ENCODE measurements at places on chromosomes 6 and 20. TPM values are rescaled to one million over a fixed set of nuclear protein-coding genes. Genes with fewer than 3 reads are reported as not detected.

DNA sequence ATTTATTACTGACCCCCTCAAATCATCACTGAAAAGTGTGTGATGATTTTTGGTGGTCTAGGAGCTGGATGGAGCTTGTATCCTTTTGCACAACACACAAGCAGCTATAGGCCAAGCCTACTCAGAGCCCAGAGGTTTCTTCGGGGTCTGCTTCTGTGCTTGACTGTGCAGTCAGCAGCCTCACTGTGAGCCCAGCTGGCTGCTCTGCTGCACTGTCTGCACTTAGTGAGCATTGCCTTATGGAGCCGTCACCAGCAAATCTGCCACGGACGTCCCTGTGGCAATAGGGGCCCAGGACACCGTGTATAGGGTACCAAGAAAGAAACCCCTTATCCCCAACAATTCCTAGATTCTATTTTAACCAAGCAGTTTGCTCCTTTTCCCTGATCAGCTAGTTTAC lies 38.6 kb upstream of the GMPR start:
- DNase-seq, result no peak
- no peaks in the 10 kb centered on the region for H3K36me3 ChIP-seq
- H3K27ac ChIP-seq, result no peak overlapping the region
- H3K4me1 ChIP-seq, result peaks cover 9% of the 10 kb centered on the region
- no peak overlapping the region for H3K4me3 ChIP-seq

DNA sequence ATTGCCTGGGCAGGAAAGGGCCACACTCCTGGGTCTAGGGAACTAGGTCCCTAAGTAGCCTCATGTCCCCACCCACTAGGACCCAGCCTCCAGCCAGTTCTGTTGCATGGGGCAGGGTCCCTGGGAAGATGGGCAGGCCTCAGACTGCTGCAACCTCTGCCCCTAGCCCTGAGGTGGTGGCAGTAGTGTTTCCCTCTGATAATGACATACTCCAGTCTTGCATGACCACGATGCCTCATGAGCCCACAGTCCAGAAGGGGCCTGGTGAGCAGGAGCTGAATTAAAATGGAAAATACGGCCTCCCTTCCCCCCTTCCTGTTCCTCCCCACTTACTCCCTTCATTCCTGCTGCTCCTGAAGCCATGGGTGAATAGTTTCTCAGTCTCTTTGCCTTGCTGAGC lies 36.0 kb upstream of the SCRT2 start:
- H3K27me3 ChIP-seq, result no peaks in the 10 kb centered on the region
- DNase-seq, result no peak
- H3K4me3 ChIP-seq, result no peak overlapping the region
- no peak overlapping the region for H3K27ac ChIP-seq
- no peaks in the 10 kb centered on the region for H3K4me1 ChIP-seq

DNA sequence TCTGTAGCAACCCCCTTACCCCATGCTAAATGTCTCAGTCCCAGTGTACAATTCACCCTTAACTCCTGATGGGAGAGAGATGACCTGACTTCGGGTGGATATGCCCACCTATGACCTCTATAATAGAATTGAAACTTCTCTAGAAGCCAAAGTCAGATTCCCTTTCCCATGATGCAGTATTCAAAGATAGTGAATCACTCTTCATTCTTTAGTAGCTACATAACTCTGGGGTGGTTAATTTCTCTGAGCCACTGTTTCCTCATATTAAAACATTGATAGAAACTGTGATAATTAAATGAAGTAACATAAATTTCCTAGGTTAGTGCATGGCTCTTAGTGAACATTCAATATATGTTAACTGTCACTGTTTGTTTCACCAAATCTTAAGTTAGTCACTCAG lies 500.4 kb downstream of the COL12A1 start:
- H3K27me3 ChIP-seq, result no peaks in the 10 kb centered on the region
- H3K27ac ChIP-seq, result no peak overlapping the region
- H3K4me3 ChIP-seq, result no peak overlapping the region

- peaks cover 8% of the 10 kb centered on the region for H3K4me1 ChIP-seq
- H3K4me3 ChIP-seq, result no peak overlapping the region
- 0 out of 2 replicates have a peak, but pooled peaks cover 3% of the 10 kb centered on the region for H3K27me3 ChIP-seq
- no peak for DNase-seq
- H3K36me3 ChIP-seq, result no peaks in the 10 kb centered on the region
These were observed 75.2 kb downstream of the MAP3K5 start for GRCh38 chr6:136716917-136717715.

DNA sequence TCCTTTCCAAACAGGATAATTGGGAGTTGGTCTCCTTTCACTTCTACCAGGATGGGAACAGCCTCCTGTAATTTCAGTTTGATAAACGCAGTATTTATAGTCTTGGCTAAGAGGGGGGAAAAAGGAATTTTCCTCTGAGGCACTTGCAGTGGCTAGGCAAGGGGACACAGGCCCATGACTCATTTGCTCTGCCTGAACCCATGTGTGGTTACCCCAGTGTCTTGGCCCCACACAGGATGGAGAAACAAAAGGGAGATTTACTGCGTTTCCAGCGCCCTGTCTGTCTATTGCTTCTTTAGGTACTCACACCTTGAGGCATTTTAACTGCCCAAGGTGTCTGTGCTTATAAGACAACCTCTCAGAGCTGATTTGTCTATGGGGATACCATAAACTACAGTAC lies 74.8 kb upstream of the NEDD9 start:
- no peak overlapping the region for H3K4me3 ChIP-seq
- H3K36me3 ChIP-seq, result no peaks in the 10 kb centered on the region
- no peak overlapping the region for H3K27ac ChIP-seq
- no peaks in the 10 kb centered on the region for H3K4me1 ChIP-seq
- no peak for DNase-seq

GRCh38 chr6:142336787-142337186 lies 35.0 kb downstream of the ADGRG6 start:
- H3K36me3 ChIP-seq, result no peaks in the 10 kb centered on the region
- no peak overlapping the region for H3K27ac ChIP-seq
- H3K4me1 ChIP-seq, result no peaks in the 10 kb centered on the region
- no peak for DNase-seq
- H3K4me3 ChIP-seq, result no peak overlapping the region
- no peaks in the 10 kb centered on the region for H3K27me3 ChIP-seq

- H3K4me3 ChIP-seq, result no peak overlapping the region
- H3K27me3 ChIP-seq, result no peaks in the 10 kb centered on the region
- no peak for DNase-seq
- H3K4me1 ChIP-seq, result no peaks in the 10 kb centered on the region
- H3K36me3 ChIP-seq, result no peaks in the 10 kb centered on the region
These were observed 58.8 kb upstream of the ZNF831 start for GRCh38 chr20:59104831-59105230.

GRCh38 chr6:50654155-50654554 lies 59.2 kb upstream of the TFAP2D start:
- H3K4me3 ChIP-seq, result no peak overlapping the region
- no peaks in the 10 kb centered on the region for H3K27me3 ChIP-seq
- H3K4me1 ChIP-seq, result no peaks in the 10 kb centered on the region
- H3K36me3 ChIP-seq, result no peaks in the 10 kb centered on the region
- no peak overlapping the region for H3K27ac ChIP-seq
- DNase-seq, result no peak

- no peak overlapping the region for H3K4me3 ChIP-seq
- no peak for DNase-seq
- H3K4me1 ChIP-seq, result peaks cover 16% of the 10 kb centered on the region
- peaks cover 52% of the 10 kb centered on the region for H3K36me3 ChIP-seq
These were observed 23.3 kb downstream of the STK38 start for GRCh38 chr6:36523936-36524499.

DNA sequence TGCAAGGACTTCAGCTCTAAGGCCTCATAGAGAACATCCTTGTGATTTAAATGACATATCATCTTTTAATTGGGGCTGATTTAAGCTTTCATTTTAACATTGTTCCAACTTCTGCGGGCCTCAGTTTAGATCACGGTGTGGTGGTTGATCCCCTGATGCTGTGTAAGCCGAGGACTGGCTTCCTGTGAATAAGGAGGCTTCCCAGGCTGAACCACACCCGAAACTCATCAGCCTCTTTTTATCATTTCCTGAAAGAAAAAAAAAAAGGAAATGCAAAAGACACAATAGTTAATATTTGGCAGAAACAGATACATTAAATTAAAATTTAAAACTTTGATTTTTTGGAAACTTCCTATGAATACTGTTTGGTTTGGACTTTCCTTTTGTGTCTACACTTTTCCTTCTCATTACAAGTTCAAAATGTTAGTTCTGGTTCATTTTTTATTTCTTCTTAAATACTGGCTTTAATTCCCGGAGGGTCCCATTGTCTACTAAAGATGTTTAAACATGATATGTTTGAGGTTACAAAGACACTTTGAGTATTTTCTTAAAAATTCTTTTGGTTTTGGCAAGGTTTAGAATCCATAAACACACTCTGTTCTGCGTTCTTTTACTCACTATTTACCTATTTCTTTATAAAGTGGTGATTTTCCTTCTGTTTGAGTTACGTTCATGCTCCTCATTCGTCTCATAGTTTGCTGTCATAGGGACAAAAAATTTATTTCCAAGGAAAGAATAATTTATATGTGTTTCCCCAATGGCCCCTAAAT lies 230.0 kb upstream of the SULF2 start:
- H3K4me1 ChIP-seq, result no peaks in the 10 kb centered on the region
- no peak for DNase-seq
- H3K36me3 ChIP-seq, result no peaks in the 10 kb centered on the region
- no peaks in the 10 kb centered on the region for H3K27me3 ChIP-seq
- H3K4me3 ChIP-seq, result no peak overlapping the region

DNA sequence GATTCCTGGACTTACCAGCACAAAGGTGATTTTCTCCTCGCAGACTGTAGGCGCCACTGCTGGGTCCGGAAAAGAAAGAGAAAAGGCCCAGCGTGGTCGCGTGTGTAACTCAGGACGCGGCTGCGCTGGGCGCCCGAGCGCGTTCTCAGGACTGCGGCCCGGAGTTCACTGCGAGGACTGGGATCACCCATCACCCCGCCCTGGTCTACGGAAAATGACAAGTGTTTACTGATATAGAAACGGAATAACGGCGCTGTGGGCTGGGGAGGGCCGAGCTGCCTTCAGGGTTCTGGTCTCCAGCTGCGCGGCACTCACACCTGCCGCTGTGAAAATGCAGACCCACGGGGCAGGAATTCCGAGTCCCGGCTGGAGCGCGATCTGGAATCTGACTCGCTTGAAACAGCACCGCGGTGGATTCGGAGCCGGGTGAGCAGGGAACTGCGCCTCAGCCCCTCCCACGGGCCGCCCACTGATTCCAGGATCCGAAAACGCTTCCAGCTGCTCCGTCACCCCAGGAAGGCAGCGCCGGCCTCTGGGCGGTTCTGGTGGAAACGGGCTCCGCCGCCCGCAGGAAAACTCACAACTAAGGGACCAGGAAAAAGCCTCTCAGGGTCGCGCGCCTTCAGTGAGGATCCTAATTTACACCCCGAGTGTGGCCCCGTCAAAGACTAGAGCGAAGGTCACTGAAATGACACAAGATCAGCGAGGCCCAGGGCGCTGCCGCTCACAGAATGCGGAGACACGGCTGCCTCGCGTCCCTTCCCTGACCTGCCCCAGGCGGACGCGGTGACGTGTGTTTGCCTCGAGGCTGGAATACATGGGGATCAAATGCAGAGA lies 34.5 kb downstream of the HLA-A start:
- H3K36me3 ChIP-seq, result no peaks in the 10 kb centered on the region
- DNase-seq, result no peak
- no peak overlapping the region for H3K27ac ChIP-seq
- H3K4me3 ChIP-seq, result peak overlapping the region; percentile 49
- peaks cover 3% of the 10 kb centered on the region for H3K4me1 ChIP-seq

DNA sequence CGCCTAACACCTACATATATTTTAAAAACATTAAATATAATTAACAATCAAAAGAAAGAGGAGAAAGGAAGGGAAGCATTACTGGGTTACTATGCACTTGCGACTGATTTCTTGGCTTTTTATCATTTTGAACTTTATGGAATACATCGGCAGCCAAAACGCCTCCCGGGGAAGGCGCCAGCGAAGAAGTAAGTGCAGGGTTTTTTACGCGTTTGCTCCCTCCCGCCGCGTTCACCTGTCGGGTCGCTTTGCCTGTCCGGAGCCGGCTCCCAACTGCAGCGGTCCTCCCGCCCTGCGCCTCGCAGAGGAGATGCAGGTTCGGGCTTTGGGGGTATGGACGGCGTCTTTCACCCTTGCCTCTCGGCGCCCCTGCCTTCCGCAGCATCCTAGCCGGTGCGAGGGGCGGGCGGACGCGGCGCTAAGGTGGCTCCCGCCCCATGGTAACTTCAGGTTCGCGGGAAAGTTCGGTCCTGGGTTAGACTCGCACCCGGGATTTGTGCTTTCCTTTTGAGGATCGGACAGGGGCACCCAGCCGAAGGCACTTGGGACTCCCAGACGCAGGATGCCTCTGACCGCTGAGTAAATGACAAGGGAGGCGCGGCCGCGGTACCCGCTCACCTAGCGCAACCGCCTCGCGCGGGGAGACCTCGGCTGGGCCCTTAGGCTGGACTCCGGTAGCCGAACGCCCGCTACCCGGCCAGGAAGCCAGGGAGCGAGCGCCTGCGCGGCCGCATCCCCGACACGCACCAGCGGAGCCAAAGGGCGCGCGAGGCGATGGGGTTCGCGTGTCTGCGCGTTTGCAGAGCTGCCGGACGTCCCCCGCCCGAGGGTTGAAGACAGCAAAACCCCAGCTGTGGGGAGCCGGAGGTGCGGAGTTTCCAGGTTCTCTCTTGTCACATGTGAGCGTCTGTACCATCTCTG lies 891 bp downstream of the RSPO3 start:
- DNase-seq, result peak; percentile 36
- H3K27ac ChIP-seq, result no peak overlapping the region
- peak overlapping the region; percentile 34 for H3K4me3 ChIP-seq
- no peaks in the 10 kb centered on the region for H3K36me3 ChIP-seq
- peaks cover 3% of the 10 kb centered on the region for H3K4me1 ChIP-seq

DNA sequence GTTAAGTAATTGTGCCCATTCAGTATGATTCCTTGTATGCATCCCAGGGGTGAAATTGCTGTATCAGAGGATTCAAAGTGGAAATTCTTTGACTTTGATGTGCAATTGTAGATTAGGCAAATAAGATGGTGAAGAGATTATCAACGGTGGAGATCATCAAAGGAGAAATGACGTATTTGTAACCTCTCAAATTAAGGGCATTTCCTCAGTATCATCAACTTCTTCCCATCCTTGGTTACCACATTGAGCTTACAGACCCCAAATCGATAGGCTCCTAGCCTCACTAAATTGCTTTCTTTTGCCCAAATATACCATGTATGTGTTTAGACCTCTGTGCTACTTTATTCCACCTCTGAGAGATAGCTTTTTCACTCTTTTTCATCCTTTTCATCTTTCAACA lies 213.1 kb upstream of the ZFP64 start:
- H3K27me3 ChIP-seq, result no peaks in the 10 kb centered on the region
- H3K27ac ChIP-seq, result no peak overlapping the region
- H3K36me3 ChIP-seq, result no peaks in the 10 kb centered on the region
- H3K4me1 ChIP-seq, result no peaks in the 10 kb centered on the region
- no peak for DNase-seq
- no peak overlapping the region for H3K4me3 ChIP-seq

- DNase-seq, result peak; percentile 95
- H3K4me3 ChIP-seq, result peak overlapping the region; percentile 80
- H3K27me3 ChIP-seq, result no peaks in the 10 kb centered on the region
- no peaks in the 10 kb centered on the region for H3K36me3 ChIP-seq
- peaks cover 16% of the 10 kb centered on the region for H3K4me1 ChIP-seq
- no peak overlapping the region for H3K27ac ChIP-seq
These were observed 93.7 kb upstream of the PRDM1 start for GRCh38 chr6:105992315-105992961.

- H3K27me3 ChIP-seq, result no peaks in the 10 kb centered on the region
- DNase-seq, result no peak
- no peak overlapping the region for H3K27ac ChIP-seq
- H3K36me3 ChIP-seq, result no peaks in the 10 kb centered on the region
These were observed 36.3 kb upstream of the VEGFA start for GRCh38 chr6:43733471-43734293.

HLA-DQA2 gene
- 66.5 TPM for total RNA-seq

TENT5A gene
- total RNA-seq, result not detected

HLA-DMA gene
- 325 TPM for total RNA-seq

TSHZ2 gene
- 0.11 TPM for total RNA-seq

CRIP3 gene
- 55.0 TPM for total RNA-seq

RPP40 gene
- 30.3 TPM for total RNA-seq

METTL24 gene
- not detected for total RNA-seq
